ENCODE measurements at places on chromosomes 3 and 15.

GRCh38 chr15:22795206-22796063, 9.0 kb downstream of the NIPA1 start:
- DNase-seq: no peak

- no peak for DNase-seq
Measured at GRCh38 chr3:133081016-133081415, 42.8 kb downstream of the TMEM108 start.

DNA sequence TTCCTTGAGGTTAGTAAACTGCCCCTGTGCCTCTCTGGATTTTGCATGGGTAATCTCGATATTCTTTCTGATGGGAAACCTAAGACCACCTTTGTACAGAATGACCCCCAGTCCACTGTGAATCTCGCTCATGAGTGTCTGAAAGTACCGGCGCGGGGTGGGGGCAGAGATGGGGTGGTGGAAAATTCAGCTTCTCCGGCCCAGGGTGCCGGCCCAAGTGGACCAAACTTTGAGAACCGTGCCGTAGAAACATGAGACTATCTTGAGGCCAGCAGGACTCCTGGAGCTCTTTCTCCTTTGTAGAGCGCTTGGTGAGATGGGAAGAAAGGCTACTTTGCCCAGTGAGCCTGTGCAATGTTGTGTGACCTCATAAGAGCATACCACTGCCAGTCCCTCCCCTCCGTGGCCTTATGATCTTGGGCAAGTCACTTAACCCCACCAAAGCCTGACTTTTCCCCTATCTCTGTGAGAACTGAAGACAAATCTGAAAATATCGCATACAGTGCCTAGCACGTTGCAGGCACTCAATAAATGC, 40.4 kb upstream of the VEPH1 start:
- DNase-seq: no peak

DNA sequence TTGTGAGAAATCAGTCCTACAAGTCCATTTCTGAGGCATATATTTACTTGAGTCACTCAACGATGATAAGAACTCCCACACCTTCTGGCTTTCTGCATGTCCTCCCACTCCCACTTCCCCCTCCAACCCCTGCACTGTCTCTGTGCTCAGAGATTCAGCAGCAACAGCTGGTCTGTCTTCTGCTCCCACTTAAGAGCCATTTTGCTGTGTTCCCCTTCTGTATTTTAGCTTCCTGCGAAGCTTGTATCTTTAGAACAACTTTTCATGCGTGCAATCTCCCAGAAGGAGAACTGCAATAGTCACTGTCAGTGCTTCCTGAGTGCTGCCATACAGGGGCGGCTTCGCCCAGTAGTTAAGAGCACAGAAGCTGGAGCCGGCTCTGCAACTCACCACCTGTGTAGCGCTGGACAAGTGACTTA, 90.0 kb upstream of the SPATA12 start:
- no peak for DNase-seq

GRCh38 chr15:82709421-82710207, at the start of gene AP3B2:
Gene AP3B2, minus strand, starts transcription at chr15:82709875. Its CDS starts 169 bp downstream, at chr15:82709706.
- peak; percentile 16 for DNase-seq

GRCh38 chr3:115691964-115692363, 68.7 kb downstream of the GAP43 start:
- no peak for DNase-seq

DNA sequence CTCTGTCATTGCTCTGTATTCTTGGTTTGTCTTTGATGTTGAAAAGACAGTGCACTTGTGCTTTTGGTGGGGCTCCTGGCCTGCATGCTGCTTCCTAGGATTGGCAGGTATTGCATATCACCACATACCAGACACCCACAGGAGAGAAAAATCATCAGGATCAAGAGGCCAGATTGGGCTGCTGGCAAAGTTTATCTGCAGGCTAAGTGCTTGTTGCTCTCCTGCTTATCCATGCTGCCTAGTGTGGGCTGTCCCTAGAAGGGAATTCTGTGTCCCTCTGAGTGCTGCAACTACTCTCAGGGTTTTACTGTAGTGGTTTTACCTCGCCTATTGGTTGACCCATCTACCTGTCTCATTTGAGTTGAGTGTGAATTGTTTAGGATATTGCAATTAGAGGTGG, 833 bp upstream of the SLC22A13 start:
- no peak for DNase-seq

GRCh38 chr3:33194303-33194702, 24.3 kb downstream of the SUSD5 start:
- DNase-seq: no peak

GRCh38 chr3:127688022-127688415, 15.3 kb downstream of the ABTB1 start:
- DNase-seq: no peak

GRCh38 chr3:113794526-113794925, 44.1 kb upstream of the GRAMD1C start:
- DNase-seq: no peak

- DNase-seq: no peak
Measured at GRCh38 chr3:126612479-126613205, 42.3 kb downstream of the TXNRD3 start.

- no peak for DNase-seq
Measured at GRCh38 chr15:66023311-66023972, 154.2 kb downstream of the RAB11A start.

- no peak for DNase-seq
Measured at GRCh38 chr15:92629975-92630626, 25.5 kb downstream of the FAM174B start.

GRCh38 chr15:74322558-74323180, 44.8 kb downstream of the CYP11A1 start:
- DNase-seq: peak; percentile 23

- no peak for DNase-seq
Measured at GRCh38 chr15:42695527-42696071, 41.3 kb downstream of the CDAN1 start.

- DNase-seq: no peak
Measured at GRCh38 chr3:10928407-10928960, 64.1 kb upstream of the SLC6A1 start.

DNA sequence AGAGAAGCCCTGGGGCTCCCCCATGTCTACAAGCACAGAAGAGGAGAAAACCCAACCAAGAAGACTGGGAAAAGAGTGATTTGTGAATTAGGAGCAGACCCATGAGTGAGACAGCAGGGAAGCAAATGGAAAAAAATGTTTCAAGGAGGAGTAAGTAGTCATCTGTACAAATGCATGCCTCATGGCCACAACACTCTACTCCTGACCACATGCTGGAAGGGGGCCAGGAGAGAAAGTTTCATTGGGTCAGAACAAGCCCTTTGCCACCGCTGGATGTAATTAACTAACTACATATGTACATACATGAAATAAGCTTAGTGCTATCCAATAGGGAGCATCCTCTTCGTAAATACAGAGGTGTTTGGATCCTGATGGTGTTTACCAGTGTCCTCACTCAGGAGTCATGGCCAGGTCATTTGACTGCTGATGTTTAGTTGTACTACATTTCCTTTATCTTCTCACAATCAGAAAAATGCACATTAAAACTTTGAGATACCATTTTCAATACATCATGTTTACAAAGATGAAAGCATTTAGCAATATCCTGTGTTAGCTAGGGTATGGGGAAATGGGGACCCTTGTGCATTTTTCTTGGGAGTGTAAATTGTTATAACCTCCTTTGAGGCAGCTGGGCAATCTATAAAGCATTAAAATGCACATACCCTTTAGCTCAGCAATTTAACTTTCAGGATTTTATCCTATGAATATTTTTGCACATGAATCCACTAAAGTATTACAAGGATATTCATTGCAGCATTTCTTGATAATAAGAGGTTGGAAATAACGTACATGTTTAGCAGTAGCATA, 27.1 kb downstream of the CLRN1 start:
- no peak for DNase-seq

DNA sequence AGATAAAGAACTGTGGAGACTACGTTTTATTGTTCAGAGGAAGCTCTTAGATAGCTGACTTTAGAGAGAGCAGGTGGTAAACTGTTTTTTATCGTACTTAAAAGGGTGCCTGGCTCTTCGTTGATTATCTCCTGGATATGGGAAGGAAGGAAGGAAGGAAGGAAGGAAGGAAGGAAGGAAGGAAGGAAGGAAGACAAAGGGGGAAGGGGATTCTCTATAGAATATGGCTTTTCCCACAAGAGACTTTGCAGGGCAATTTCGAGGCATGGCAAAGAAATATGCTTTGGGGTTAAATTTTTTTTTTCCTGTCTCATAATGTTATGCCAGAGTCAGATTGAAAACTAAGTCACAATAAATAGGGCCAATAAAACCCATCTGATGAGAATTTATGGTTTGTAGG, 271.9 kb upstream of the POU1F1 start:
- DNase-seq: no peak

DNA sequence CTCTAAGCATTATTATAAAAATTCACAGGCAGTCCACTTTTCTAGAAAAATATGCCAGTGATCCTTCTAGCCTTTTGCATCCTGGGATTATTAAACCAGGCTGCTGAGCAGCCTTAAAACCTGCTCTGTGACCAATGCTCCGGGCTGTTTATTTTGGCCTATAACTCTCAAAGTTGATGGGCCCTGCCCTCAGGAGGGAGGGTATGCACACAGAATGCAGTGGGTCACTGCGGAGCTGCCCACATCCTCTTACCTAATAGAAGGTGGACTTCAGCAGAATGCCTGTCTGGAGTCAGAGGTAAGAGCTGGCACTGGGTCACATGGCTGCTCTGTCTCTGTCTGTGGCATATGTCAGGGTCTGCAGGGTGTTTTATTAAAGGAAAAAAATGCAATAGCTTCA, 26.0 kb downstream of the CPNE4 start:
- no peak for DNase-seq

GRCh38 chr3:132570016-132570415, 27.1 kb upstream of the ACKR4 start:
- no peak for DNase-seq

- no peak for DNase-seq
Measured at GRCh38 chr3:22542311-22542710, 660.8 kb upstream of the UBE2E2 start.

DNA sequence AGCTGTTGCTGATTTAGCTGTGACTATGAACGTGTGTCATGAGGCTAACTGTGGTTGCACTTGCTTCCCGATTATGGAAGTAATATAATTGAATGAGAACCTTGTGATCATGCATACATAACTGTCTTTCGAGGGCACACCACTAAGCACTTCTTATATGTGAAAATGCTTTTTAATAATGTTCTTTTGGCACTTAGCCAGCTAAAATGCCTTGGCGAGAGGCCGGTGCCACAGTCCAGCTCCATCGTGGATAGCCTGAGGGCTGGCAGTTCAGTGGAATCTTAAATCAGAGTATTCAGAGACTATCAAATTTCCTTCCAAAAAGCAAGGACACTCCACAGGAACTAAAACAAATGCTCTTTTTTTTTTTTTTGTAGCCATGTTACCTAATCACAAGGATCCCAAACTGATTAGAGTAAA, 161.6 kb upstream of the FRMD4B start:
- no peak for DNase-seq

- no peak for DNase-seq
Measured at GRCh38 chr3:104523136-104523535, 843.6 kb upstream of the ALCAM start.

GRCh38 chr15:74220475-74221248, 15.5 kb upstream of the CCDC33 start:
- DNase-seq: no peak

- DNase-seq: peak; percentile 36
Measured at GRCh38 chr15:72722071-72722696, 36.2 kb downstream of the BBS4 start.

GRCh38 chr3:10364806-10365205, 43.9 kb upstream of the SEC13 start:
- DNase-seq: no peak

GRCh38 chr3:71371282-71371681, 212.2 kb downstream of the FOXP1 start:
- no peak for DNase-seq

DNA sequence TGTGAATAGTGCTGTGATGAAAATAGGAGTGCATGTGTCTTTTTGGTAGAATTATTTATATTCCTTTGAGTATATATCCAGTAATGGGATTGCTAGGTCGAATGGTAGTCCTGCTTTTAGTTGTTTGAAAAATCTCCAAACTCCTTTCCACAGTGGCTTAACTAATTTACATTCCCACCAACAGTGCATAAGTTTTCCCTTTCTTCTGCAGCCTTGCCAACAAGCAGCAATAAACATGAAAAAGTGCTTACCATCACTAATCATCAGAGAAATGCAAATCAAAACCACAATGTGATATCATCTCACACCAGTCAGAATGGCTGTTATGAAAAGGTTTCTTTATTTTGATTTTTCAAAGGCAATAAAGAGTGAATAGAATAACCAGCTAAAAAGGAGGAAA, 1105.9 kb downstream of the NAALADL2 start:
- no peak for DNase-seq

- DNase-seq: no peak
Measured at GRCh38 chr3:154758109-154758868, 321.8 kb upstream of the MME start.

DNA sequence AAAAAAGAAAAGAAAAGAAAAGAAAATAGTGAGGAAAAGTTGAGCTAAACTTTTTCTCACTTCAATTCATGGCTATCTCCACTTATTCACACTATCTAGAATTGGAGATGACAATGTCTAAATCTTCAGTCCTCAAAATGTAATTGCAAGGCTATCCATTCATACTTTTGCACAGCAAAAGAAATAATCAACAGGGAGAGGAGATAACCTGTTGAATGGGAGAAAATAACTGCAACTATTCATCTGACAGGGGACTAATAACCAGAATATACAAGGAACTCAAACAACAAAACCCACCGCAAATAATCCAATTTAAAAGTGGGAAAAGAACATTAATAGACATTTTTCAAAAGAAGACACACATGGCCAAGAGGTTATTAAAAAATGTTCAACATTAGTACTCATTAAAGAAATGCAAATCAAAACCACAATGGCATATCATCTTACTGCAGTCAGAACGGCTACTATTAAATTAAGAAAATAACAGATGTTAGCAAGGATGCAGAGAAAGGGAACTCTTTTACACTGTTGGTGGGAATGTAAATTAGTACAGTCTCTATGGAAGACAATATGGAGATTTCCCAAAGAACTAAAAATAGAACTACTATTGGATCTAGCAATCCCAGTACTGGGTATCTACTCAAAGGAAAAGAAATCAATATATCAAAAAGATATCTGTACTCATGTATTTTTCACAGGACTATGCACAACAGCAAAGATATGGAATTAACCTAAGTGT, 73.5 kb upstream of the PPIB start:
- DNase-seq: no peak

GRCh38 chr3:46206282-46207015, 1.7 kb downstream of the CCR1 start:
- DNase-seq: no peak

- no peak for DNase-seq
Measured at GRCh38 chr15:26628879-26629529, 143.9 kb downstream of the GABRB3 start.

GRCh38 chr3:25663869-25664811, 567 bp downstream of the TOP2B start:
- DNase-seq: peak; percentile 45

DNA sequence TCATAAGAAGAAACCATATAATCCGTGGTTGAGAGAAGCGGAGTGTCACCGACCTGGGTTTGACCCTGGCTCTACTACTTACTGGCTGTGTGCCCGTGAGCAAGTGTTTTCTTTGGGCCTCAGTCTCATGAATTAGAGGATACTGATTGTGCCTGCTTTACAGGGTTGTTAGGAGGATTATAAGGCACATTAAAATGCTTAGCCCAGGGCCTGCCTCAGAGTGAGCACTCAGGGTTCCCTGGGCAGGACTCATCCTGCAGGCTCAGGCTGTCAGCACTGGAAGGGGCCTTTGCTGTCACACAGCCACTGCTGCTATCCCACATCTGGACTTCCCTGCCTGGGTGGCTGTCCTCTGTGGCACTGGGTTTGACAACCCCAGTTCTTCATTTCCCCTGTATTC, 4.7 kb downstream of the PLA2G4F start:
- DNase-seq: no peak

All from activated CD4-positive, CD25-positive, alpha-beta regulatory T cell (primary cell).